Skeletal muscle tissue (tissue), 5 donors: ENCODE measurements at places on chromosomes 1 and 21. TPM values are rescaled to one million over a fixed set of nuclear protein-coding genes. Genes with fewer than 3 reads are reported as not detected.

Gene RIMKLA
- total RNA-seq = 0.52 TPM

Gene ATF3
- total RNA-seq = 4.7 TPM

Gene RASSF5
- total RNA-seq = 3.1 TPM

Gene MIXL1
- not detected for total RNA-seq
